ENCODE measurements at places on chromosomes 1 and 21.
A peak's percentile ranks its signal among the peaks of the same experiment; 100 is the strongest.

DNA sequence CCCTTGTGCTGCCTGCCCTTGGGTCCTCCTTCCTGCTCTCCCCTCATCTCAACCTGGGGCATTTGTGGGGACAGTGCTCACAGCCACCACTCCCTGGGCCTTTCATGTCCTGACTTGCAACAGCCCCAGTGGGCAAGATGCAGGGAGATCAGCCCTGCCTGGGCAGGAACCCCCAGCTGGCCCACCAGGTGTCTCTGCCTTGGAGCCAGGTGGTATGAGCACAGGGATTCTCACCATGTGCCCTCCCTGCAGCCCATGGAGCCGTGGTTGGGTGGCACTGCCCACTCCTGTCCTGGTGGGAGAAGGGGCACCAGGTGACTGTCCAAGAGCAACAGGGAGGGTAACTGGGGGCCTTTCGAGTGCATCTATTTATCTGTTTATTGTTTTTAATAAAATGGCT is 100.4 kb downstream of the AJAP1 start:
- DNase-seq: no peak

- no peak for DNase-seq
Observed at GRCh38 chr21:41887667-41888066, 8.5 kb upstream of the PRDM15 start.

DNA sequence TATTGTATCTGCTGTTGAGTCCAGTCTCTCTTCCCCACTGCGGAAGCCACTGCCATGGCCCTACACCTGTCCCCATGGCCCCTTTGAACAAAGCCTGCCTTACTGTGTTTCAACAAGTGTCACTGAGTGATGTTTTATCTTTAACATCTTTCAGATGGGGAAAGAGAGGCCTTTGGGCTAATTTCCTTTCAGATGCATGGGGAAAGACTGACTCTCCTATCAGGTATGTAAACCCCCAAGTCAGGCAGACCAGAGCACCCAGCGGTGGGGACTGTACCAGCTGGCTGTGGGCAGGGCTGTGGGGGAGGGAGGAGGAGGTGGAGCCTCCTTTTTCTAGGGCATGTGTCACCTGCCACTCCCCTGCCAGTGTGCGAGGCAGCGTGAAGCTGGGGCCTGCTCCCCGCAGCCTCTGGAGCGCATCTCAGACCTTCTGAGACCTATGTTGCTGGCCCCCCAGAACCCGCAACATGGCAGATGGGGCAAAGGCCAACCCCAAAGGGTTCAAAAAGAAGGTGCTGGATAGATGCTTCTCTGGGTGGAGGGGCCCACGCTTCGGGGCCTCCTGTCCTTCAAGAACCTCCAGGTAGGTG is at the start of gene PLA2G2F:
PLA2G2F (plus strand) TSS at position 363 of the 590 bp plus-strand sequence; CDS start at position 468, 105 bp downstream.
- DNase-seq: no peak

DNA sequence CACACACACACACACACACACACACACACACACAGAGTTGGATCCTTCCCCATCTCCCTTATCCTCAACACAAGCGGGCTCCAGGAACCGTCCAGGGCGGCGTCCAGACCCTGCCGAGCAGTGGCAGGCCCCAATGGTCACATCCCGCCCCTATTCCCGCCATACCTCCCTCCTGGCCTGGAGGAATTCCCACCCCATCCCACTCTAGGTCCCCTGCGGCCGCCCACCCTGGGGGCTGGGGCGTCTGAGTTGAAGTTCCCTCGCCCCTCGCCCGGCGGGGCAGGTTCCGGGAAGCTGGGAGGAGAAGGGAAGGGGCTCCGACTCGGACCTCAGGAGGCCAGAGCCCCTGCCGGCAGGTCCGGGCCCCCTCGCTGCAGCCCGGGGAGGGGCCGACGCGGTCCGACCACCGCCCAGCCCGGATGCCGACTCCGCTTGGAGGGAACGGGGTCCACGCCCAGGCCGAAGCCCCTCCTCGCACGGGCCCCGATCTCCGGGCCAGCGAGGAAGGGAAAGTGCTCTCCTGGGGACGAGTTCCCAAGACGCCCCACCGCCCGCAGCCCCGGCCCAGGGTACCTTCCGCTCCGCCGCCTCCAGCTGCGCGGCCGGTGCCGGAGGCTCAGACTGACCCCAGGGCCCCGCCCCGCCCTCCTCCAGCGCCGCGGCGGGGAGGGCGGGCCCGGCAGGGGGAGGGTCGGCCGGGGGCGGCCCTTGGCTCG is at the start of gene RHOC:
RHOC (minus strand) TSS at position 623 of the 716 bp plus-strand sequence. CDS start 3,328 bp downstream, outside the sequence.
- peak; percentile 39 for DNase-seq

- DNase-seq: peak; percentile 87
Observed at GRCh38 chr1:234499119-234499942, 20.4 kb upstream of the TARBP1 start.

- DNase-seq: peak; percentile 36
Observed at GRCh38 chr1:235998812-235999211, 66.1 kb downstream of the NID1 start.

DNA sequence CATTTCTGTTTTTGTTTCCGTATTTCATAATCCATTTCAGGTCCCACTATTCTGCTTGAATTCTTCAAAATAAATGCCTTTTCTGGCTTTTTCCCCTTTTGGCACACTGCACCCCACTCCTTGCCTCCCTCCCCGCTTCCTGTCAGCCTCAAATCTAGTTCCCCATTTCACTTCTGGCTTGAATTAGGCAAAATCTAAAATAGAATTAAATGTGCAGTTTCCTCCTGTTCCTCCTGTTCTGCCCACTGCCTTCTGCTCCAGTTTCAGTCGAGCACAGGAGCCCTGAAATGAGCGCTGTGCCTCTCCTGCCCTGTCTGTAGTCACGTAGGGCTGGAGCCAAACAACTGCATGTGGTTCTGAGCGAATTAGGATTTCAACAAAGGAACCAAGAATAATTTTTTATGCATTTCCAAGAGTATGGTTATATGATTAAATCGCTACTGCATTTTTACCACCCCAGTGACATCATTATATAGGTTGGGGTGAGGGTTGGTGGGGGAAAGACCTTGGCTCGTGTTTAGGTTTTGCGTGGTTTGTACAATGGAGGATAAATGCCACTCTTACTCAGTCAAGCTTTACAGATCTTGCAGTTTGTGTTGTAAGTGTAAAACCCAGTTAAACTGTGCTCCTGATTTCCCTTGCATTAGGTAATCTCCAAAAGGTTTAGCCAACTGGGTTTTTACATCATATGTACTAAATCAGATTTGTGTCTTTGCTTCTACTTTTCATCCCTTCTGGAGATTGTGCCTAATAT is 114.9 kb downstream of the VPS13D start:
- no peak for DNase-seq

DNA sequence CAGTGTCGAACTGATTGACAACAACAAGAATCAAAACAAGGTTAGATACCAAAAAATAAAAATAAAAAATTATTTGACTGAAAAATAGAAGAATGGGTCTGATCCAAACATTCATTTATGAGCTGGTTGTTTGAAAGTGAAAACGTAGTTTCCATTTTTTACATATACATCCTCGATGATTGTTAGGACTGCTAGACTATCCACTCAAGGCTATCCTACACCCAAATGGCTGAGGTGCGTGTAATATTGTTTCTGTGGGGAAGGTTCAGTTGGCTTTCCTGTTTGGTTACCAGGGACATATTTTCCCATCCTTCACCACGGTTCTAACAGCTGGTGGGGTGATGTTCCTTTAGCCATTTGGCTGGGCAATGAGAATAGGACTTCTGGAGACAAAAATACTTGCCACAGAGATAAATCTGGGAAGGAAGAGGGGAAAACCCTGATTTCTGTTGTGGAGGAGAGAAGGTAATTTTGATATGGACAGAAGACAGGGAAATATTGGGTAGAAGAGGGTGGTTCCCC is 66.3 kb downstream of the MAP3K7CL start:
- no peak for DNase-seq

DNA sequence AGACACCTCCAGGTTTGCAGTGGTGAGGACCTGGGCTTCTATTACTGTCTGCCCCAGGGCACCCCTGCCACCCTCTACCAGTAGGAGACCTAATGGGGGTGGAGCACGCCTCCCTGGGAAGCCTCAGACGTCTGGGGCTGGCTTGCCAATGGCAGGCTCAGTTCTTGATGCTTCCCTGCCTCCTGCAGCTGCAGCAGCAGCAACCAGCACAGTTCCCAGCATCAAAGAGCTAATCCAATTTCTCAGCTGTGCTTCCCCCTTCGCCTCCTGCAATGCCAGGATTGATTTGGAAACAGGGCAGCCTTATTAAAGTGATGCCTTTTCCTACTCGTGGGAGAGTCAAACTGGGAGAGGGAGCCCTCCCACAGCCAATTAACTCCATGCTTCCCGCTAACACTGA is 8.2 kb downstream of the SYT2 start:
- no peak for DNase-seq

- no peak for DNase-seq
Observed at GRCh38 chr1:26697978-26698849, 2.4 kb downstream of the ARID1A start.

GRCh38 chr1:20342294-20343148 is 51.8 kb downstream of the VWA5B1 start:
- no peak for DNase-seq
